Smooth muscle cell of the brain vasculature (primary cell): ENCODE measurements at places on chromosomes 7 and 10.
A peak's percentile ranks its signal among the peaks of the same experiment; 100 is the strongest.

- no peak for DNase-seq
These were observed 37.6 kb downstream of the ALOX5 start for GRCh38 chr10:45411607-45411940.

- peak; percentile 35 for DNase-seq
These were observed 197.5 kb downstream of the PTN start for GRCh38 chr7:137146012-137146455.

DNA sequence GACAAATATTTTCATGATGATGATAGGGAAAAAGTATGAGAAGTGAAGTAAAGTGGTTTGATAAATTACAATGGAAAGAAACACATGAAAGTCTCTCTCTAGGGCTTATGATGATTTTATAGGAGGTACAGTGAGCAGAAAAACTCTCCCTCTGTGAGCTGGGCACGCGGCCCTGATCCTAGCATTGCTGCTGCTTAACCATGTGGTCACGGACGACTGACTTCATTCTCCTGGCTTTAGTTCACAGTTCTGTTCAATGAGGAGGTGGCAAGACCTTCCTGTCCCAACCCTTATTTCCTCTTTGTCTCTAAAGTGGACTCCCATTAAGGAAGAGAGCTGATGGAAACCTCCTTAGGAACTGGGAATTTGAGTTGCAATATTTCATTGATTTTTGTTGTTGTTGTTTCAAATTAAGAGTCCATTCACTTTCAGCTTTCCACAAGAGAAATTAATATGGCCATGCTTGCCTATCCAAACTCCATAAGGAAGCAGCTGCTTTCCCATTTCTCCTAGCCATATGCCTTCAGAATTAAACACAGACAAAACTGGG, 8.2 kb upstream of the PON3 start:
- DNase-seq: no peak

DNA sequence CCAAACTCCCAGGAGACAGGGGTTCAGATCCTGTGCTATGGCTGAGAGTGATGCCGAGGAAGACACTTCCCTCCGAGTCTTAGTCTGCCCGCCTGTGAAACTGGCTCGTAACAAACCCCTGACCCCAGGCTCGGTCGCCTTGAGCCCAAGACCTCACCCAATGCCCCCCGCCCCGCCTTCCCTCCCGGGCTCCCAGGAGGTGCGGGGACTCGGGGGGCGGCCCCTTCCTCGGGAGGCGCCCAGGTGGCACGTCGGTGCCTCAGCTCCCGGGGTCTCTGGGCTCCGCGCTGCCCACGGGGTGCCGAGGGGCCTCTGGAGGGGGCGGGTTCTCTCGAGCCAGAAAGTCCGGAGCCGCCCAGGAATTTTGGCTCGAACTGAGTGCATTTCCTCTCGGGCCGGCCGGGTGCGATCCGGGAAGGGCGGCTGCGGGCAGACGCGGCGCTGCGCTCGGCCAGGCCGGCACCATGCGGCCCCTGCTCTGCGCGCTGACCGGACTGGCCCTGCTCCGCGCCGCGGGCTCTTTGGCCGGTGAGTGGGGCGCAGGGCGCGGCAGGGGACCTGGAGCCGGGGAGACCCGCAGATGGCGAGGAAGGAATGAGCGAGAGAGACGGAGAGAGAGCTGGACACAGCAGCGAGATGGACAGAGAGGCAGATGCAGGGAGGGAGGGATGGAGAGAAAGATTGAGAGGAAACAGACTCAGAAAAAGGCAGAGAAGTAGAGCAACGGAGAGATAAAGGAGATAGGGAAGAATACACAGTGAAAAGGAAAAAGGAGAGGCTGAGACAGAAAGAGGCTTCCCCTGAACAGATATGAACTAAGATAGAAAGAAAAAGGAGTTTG, at the start of gene PLAC9:
TSS of gene PLAC9 (plus strand) at position 432 of the 841 bp plus-strand sequence. CDS start at position 465, 33 bp downstream.
- no peak for DNase-seq

DNA sequence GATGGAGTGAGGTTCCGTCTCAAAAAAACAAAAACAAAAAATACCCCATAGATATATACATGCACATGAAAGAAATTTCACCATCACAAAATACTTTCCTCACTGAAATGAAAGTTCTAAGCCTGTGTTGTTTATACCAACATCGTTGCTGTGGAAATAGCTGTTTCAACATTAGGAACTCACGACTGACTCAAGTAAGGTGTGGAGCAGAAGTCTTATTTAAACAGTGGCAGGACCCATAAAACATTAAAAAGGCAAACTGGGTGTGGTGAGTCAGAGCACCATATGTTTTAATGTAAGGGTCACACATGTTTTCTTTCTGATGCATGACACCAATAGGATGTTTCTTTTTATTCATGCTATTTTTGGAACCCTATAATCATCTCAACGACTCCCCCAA, 48.3 kb downstream of the BAIAP2L1 start:
- no peak for DNase-seq

DNA sequence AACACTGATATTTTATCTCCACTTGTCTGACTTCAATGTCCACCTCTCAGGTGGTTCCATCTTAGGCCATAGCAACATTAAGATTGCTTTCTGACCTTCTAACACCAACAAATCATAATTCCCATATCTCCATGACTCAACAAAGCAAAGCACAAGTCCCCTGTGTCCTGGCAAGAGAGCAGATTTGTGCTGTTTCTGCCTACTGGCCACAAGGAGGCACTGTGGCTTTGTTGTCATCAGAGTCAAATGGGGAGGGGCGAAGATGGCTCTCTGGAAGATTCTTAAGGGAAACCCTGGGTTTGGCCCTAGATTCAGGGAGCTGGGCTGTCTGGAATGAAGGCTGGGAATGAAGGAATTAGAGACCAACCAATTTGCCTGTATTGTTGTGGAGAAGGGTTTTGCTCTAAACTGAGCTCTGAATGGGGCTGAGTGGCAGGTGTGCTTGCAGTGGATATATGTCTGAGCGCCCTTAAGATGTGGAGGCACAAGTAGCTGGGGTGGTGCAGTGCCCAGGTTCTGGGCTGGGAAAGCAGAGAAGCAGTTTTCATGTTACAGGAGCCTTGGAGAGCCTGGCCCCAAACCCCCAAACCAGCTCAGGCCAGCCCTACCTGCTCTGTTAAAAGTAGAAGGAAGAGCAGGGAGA, 154.8 kb upstream of the PRSS58 start:
- DNase-seq: peak; percentile 32

- no peak for DNase-seq
These were observed 41.5 kb downstream of the CDK6 start for GRCh38 chr7:92794831-92795230.

DNA sequence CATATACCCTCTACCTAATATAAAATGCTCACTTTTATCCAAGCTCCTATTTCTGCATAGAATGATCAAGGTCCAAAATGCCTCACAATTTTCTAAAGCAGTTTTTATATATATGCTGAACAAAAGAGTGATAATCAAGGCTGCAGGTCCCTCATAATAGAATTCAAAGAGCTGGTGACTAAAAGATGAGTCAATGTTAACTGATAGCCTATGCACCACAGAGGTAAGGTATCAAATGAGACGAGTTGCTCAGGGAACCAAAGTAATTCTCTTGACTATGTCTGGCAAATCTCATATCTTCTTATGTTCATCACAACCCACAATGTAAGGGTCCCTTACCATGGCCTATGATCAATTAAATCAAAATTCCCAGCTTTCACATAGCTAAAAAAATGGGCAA, 15.2 kb downstream of the PDZD8 start:
- no peak for DNase-seq

DNA sequence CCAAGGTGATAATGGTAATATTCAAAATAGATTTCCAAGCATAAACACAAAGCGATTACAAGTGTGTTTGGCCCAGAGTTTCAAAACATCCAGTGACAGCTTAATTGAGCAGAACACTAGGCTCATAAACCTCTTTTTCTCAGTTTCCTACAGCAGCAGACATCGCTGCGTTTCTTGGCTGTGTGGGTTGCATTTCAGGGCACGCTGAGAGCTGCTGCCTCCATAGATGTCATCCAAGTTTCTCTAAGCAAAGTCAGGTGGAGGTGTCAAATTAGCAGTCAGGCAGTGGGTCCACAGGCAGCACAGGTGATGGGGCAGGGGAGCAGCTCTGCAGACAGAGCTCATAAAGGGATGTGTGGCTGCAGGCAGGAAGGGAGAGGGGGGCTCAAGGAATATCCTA, 50.5 kb upstream of the COL13A1 start:
- no peak for DNase-seq

DNA sequence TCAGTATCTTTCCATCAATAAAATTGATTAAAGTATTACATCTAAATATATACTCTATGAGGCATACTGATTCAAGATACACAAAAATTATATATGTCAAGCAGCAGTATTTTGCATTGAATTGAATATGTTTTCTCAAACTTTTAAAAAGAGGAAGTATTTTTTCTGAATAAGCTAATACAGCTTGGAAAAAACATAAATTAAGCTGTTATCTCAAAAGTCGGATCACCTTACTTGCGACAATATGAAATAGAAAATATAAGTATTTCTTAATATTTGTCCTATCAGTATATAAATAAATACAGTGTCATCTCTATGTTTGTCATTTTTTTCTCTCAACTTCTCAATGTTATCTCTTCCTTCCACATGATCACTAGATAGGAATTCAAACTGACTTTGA, 139.3 kb downstream of the MBL2 start:
- no peak for DNase-seq

DNA sequence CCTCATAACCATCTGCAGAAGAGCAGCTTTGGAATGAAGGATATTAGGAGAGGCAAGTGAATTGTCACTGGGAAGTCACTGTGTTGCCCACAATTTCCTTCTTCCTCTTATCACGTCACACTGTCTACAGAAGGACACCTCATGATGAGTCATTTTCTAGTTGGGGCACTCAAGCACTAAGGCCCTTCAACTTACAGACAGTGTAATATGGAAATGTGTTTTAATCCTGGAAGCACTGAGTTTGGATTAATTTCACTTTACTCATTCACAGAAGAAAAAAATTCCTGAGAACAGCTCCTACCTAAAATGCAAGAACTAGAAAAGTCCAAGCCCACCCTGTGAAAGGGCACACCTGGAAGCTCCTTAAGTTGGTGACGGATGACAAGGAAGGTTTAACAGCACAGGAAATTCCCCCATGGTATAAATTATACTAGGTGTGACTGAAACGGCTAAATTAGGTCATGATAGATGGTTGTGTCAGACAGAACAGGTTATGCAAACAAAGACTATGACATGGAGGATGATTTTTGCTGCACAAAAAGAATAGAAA, 56.6 kb downstream of the PARD3 start:
- no peak for DNase-seq

DNA sequence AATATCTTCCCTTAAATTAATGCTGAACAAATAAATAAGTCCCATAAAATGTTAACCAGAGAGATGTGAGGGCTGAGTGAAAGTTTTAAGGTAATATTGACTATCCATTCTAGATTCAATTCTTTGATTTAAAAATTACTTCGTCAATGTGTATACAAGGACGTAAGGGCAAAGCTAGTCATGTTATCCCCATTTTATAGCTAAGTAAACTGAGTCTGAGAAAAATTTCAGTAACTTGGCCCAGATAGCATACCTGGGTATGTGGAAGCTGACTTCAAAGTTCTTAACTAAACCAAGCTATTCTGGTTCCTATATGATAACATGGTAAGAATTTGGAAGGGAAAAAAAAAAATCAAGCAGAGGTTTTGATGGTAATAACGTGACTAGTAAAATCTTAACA, 72.4 kb downstream of the CADPS2 start:
- no peak for DNase-seq

DNA sequence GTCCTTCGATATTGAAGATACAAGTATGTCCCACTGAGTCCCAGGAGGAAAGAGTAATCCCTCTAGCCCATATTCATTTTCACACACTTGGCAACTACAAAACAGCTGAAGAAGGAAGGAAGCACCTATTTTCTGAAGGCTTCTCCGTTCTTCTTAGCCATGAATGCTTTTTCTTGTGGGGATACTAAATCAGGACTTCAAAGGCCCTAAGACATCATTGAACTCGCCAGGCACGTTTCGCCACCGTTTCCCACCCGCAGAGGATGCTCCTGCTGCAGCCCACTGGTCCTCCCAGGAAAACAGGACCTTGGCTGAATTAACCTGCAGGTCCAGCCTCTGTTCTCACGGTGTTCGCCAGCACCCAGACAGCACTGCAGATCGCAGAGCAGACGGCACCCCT, 561.5 kb downstream of the DNAJB6 start:
- no peak for DNase-seq

- DNase-seq: no peak
These were observed 7.0 kb downstream of the ALOX5 start for GRCh38 chr10:45380903-45381620.

- DNase-seq: no peak
These were observed 46.7 kb downstream of the FZD1 start for GRCh38 chr7:91310830-91311460.

GRCh38 chr7:47625861-47626715, 44.2 kb upstream of the TNS3 start:
- no peak for DNase-seq

GRCh38 chr7:16794986-16795385, 9.8 kb downstream of the AGR2 start:
- DNase-seq: no peak

- no peak for DNase-seq
These were observed 17.0 kb downstream of the ITIH5 start for GRCh38 chr10:7649673-7650300.

- DNase-seq: no peak
These were observed 89.8 kb downstream of the GNAI1 start for GRCh38 chr7:80224415-80224814.

- DNase-seq: no peak
These were observed 546.8 kb upstream of the FOXK1 start for GRCh38 chr7:4135301-4135700.

DNA sequence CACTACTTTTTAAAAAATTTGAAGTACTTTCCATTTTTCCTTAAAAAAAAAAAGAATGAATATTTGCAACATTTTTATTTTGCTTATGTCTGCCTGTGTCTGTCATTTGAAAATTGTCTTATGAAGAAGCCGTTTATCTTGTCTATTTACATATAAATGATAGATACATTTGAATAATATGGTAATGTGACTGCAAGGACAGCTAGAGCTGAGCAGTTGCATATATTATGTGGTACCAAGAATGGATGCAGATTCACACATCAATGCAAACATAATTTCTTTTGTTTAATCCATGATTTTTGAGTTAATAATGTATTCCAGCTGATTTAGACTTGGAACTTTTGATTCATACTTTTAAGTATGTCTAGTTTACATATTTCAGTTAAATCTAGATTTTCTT, 268.0 kb downstream of the CDK14 start:
- DNase-seq: no peak

- no peak for DNase-seq
These were observed 7.9 kb downstream of the GIMAP5 start for GRCh38 chr7:150745086-150745485.

DNA sequence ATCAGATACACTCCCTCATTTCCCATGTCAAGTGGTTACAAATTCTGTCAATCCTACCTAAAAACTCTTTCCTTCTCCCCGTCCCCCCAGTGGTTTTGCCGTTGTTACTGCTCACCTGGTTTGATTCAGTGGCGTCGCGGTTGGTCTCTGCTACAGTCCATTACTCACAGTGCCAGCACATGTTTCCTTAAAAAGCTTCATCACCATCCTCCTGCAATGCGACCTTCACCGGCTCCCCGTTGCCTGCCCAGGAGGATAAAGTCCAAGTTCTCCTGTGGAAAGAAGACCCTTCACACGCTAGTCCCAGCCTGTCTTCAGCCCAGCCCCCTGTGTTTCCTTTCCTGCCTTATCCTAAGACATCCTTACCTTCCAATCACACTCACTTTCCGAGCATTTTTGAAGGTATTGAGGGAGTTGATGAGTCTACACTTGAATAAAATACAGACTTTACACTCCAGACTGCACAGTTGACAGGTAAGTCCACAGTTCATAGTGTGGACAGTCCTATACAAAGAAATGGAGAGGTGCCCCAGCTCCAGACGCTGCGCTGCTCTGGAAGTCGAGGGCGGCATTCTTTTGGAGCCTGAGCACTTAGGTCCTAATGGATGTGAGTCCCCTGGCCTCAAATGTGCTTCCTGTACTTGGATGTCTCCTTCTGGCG, 3.4 kb upstream of the LARP4B start:
- DNase-seq: no peak
